ENCODE measurements at places on chromosomes 3 and 15. TPM values are rescaled to one million over a fixed set of nuclear protein-coding genes. Genes with fewer than 3 reads are reported as not detected.

The EFL1 gene
- 28.2 TPM for total RNA-seq

DNA sequence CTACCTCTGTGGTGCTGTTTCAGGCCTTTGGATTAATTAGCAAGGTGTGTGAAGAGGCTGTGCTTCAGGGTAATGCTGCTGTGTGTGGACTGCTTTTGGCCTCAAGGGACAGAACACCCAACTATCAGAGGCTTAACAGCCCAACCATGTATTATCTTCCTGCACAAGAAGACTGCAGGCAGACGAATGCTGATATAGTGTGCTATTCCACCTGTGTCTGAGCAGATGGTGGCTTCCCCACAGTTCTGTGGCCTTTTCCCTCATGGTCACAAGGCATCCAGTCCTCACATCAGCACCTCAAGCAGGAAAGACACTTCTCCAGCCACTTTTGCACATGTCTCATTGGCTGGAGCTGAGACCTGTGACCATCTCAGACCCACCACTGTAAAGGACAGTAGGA, 76.6 kb downstream of the CHCHD6 start:
- no peak for DNase-seq

The CCDC39 gene
- total RNA-seq, result not detected

The RGMA gene
- total RNA-seq, result 0.53 TPM

GRCh38 chr15:92921215-92922131, 21.3 kb downstream of the CHD2 start:
- DNase-seq, result peak; percentile 99

- no peak for DNase-seq
These were observed 49.5 kb downstream of the EFCAB12 start for GRCh38 chr3:129378949-129379348.

- DNase-seq, result no peak
These were observed 70.5 kb upstream of the SEC13 start for GRCh38 chr3:10391391-10391790.

The ACOX2 gene
- total RNA-seq, result not detected

DNA sequence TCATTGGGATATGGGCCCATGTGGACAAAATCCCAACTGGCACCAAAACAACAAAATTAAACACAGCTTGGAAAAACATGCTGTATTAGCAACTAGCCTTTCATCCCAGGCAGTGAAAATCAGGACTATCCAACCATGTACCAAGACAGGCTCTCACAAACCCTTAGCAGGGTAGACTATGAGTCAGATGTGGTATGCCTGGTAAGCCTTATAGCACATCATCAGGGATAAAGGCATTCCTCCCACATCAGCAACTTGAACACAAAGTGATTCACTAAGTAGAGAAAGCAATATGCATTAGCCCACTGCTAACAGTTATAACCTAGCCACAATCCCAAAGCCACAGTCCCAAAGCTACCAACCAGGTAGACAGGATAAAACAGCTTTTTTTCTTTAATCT, 8.0 kb downstream of the CEP152 start:
- peak; percentile 89 for DNase-seq

GRCh38 chr15:60982249-60982910, 246.7 kb downstream of the RORA start:
- DNase-seq, result no peak

DNA sequence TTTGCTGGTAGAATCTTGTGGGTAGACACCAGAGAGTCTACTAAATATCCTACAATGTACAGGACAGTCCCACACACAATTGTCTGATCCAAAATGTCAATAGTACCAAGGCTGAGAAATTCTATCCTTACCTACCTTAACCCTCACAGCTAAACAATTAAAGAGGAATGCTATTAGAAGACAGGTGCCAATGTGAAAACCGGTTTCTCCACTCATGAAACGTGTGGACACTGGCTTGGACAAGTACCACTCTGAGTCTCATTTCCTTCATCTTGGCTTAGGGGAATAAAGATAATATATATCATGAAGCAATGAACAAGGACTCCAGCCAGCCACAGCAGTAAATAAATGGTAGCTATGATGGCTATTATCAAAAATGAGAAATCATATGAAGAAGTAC, 90.2 kb downstream of the RFTN1 start:
- DNase-seq, result peak; percentile 92

- no peak for DNase-seq
These were observed 100.4 kb upstream of the TP63 start for GRCh38 chr3:189530822-189531221.

The CCR8 gene
- not detected for total RNA-seq

The CNTN3 gene
- 1.5 TPM for total RNA-seq

- peak; percentile 99 for DNase-seq
These were observed 49.6 kb downstream of the SLMAP start for GRCh38 chr3:57805674-57806073.

DNA sequence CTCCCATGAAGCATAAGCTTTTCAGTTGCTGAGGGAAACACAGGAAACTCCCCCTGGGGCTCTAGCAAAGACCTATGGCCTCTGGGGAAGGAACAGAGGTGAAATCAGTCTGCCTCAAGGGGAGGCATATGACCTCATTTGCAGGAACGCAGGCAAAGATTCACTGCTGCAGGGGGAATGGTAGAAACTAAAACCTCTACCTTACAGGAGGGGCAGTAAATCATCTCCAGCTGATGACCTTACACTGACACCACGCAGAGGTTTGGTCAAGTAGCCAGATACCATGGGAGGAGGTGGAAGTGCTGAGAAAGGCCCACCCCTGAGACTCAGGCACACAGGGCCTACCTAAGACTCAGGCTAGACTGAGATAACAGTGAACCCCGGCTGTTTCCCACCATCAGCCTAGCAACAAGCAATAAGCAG, 81.1 kb downstream of the RAD18 start:
- DNase-seq, result no peak

GRCh38 chr15:62977952-62978811, 64.4 kb upstream of the TPM1 start:
- DNase-seq, result peak; percentile 28

- peak; percentile 4 for DNase-seq
These were observed 1.0 kb downstream of the USP8 start for GRCh38 chr15:50425219-50425618.

The RPL35A gene
- 648 TPM for total RNA-seq

The SLC7A14 gene
- total RNA-seq, result not detected

DNA sequence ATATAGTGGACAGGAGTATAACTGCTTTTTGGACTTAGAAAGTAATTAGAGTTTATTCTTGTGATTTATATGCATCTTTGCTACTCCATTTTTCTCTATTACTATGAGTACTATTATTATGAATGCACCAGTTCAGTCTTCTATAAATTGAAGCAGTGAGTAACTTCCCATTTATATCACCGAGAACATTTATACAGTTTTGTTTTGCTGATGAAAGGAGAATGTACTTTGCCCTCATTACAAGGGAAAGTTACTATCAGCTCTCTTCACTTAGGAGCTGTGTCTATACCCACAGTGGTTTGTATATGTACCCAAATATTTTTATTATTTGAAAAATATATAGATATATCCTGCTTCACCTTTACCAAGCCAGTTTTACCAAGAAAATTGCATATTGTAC, 5.7 kb downstream of the KBTBD12 start:
- no peak for DNase-seq

GRCh38 chr3:117820658-117821299, 1111.2 kb downstream of the TUSC7 start:
- DNase-seq, result peak; percentile 64

The EPHA3 gene
- total RNA-seq, result under 0.01 TPM

DNA sequence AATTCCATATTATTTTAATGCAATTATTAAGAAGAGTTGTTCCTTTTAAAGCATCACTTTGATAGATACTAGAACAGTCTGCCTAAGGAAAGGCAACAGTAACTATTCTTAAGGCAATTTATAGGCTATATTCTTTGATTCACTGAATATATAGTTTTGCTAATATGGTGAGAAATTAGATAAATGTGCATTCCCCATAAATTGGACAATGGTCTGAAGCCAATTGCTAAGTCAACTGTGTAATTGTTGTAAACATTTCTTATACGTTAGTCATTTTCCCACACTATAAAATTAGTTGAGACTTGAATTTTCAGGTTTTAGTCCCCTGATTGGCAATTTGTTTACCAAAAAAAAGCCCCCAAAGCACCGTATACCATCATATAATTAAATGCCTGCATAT, 263.0 kb upstream of the NECTIN3 start:
- peak; percentile 28 for DNase-seq

DNA sequence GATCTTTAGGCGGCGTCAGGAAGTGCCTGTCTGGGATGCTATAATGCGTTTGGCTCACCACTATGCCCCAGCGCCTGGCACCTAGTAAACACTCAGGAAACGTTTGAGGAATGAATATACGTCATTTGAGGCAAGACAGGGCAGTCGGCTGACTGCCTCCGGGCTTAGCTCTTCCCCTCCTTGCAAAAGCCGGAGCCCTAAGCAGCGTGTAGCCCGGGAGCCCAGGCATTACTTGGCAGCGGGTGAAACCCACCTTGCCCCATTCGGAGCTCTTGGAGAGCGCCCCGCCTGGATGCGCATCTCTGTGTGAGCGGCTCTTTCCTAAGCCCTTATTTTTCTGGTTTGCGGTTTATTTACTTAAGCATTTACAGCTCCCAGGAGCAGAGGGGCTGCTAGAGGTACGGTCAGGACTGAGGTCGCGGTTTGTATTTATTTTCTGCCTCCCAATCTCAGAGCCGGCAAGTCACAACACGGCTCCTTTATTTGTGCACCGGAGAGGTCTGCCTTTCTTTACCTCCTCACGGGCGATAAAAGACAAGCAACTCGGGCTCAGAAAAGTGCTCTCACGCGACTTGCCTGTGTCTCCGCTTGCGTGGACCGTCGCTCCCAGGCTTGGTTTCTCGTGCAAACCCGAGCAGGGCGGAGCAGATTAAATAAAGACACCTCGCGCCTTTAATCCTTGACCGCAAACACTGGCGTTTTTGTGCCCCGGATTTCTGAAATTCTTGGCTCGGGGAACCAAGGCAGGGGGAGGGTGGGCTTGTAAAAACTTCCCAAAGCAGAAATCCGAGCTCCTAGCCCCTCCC, 737 bp upstream of the ITPR1 start:
- DNase-seq, result peak; percentile 86

DNA sequence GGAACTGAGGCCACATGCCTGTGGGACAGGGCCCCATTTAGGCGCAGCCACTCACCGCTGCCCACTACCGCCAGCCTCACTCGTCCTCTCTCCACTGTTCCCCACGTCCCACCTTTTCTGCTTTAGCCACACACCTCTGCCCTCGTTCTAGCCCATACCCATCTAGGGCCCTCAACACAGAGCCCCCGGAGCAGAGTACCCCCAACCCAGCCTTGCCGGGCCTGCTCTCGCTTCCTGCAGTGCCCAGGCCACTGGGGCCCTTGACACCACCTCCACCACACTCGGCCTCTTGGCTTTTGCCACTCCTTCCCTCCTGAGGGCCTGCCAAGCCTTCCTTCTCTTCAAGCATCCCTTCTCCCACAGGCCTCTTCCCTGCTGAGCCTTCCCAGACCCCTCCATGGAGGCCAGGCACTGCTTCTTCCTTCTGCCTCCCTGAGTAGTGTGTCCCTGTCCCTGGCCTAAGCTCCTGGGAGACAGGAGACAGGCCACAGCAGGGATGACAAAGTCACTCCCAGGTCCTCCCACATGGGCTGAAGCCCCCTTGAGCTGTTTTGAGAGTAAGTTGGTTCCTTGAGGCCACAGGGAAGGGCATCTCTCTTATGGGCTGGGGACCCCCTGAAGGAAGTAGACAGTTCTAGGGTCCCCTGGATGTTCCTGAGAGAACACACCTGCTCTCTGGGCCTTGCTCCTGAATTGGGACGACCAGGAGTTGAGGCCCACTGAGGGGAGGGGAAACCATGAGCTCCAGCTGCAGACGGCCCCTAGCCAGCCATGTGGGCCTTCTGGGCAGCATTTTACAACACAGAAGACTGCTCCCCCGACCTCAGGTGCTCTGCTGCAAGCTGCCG, 4.4 kb downstream of the PRSS50 start:
- DNase-seq, result no peak

GRCh38 chr3:185316740-185317412, 46.1 kb upstream of the MAP3K13 start:
- peak; percentile 90 for DNase-seq

The CASR gene
- total RNA-seq, result not detected

DNA sequence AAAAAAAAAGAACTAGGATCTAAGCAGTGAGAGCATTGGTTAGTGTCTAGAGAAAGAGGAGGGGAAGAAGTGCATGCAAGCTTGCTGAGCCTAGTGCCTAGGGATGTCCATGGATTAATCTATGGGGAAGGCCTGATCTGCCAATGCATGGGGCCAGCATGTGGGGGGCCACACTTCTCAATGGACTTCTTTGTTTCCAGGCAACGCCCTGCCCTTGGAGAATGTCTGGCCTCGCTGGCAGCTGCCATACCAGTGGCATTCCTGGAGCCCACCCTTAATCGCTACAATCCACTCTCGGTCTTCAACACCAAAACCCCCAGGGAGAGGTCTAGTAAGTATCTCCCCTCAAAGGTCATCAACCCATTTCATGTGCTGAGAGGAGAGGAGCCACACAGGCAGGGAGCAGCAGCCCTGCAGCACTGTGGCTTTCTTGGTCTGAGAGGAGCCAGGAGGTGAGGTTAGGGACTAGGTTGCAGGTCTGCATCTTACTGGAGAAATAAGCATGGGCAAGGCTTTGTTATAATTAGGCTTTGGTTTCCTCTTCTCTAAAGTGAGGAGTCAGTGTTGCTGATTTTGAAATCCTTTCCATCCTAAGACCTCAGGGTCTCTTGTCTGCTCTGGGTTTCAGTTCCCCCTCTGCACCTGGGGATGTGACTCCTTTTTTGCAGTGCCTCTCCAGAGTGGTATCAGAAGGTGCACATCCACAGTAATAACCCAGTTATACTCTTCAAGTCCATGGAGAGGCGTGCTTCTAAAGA, 188.1 kb upstream of the CHRM5 start:
- no peak for DNase-seq

The PLIN1 gene
- 0.51 TPM for total RNA-seq

The CTDSPL gene
- 80.6 TPM for total RNA-seq

Data from bronchial epithelial cell (primary cell).